Upper lobe of right lung (tissue), 1 donor: ENCODE measurements at places on chromosomes 7 and 10. TPM values are rescaled to one million over a fixed set of nuclear protein-coding genes. Genes with fewer than 3 reads are reported as not detected.

GRCh38 chr7:36928311-36928710 lies 204.0 kb upstream of the AOAH start:
- DNase-seq, result no peak

GRCh38 chr10:27742195-27743011 lies 3.2 kb downstream of the MKX start:
- DNase-seq, result peak; percentile 92

- DNase-seq, result peak; percentile 90
Measured at GRCh38 chr10:70296406-70296899, 12.6 kb upstream of the NPFFR1 start.

- no peak for DNase-seq
Measured at GRCh38 chr7:10138087-10138854, 835.4 kb upstream of the PHF14 start.

SEC31B gene
- total RNA-seq, result 18.2 TPM

GRCh38 chr10:99782447-99783286 lies at the start of gene ABCC2:
TSS of gene ABCC2 (plus strand) at chr10:99782640. CDS start at chr10:99782845, 205 bp downstream.
- DNase-seq, result no peak

DNA sequence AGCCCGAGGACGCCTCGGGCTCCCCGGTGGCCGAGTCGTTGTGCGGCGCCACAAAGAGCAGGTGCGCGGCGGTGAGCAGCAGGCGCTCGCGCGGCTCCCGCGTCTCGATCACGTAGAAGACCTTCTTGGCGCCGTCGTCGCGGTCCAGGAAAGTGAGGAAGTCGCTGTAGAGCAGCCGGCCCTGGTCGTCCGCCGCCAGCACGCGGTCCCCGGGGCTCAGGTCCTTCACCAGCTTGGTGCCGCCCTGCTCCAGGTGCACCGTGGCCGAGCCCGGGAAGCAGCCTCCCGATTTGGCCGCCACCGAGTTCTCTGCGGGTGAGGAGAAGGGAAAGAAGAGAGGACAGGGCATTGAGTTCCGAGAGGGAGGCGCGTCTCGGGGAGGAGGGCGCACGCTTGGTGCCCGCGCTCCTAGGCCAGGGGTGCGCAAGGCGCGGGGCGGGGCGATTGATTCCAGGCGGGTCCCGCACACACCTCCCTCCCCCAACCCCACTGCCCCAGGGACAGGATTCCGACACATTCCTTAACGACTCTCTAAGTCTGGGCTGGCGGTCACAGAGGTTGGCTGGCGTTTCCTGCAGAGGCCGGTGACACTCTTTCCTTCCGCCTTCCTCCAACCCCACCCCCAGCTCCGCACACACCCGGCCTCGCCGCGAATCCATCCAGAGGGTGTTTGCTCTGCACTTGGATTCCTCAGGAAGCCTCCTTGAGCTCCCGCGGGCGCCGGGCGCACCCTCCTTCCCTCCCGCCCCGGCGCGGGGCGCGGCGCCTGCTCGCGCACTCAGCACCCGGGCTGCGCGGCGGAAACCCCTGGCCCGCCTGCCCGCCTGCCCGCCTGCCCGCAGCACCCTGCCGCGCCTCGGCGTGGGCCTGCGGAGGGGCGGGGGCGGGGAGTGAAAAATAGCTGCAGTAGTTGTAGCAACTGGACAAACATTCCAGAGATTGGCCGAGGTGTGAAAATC lies 8.6 kb downstream of the SHH start:
- DNase-seq, result peak; percentile 94

DNA sequence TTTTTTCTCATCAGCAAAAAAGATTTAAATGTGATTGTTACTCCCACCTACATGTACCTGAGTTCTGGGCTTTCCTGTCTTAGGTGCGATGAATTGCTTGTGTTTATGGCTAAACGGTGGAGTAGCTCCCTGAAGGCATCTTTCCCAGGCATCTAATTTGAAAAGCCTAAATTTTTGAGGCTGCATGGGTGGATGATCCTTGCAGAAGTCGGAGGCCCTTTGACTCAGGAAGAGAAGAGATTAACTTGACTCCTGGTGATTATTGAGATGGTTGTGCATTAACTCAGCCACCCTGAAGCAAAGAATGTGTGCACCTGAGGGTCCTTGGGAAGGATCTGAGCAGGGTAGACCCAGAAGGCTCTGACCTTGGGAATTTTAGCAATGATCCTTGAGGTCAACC lies 155.6 kb upstream of the SEMA3C start:
- DNase-seq, result no peak

ABCC2 gene
- 1.1 TPM for total RNA-seq

- DNase-seq, result no peak
Measured at GRCh38 chr10:71985542-71986250, 21.5 kb downstream of the CHST3 start.

DNA sequence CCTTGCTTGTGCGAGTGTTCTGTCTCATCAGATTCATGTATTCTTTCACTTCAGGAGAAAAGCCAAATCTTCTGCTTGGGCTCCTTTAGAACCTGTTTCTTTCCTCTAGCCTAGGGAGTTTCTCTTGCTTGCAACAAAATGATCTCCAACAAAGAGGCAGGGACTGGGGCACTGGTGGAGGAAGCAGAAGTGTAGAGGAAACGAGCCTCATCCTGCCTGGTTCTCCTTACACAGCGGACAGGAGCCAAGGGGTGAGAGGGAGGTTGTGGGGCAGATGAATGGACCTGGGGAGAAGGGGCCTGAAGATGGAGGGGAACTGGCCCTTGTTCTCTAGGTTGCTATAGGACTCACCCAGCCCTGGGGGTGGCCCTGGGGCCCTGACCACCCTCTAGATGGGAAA lies 141.1 kb downstream of the PKD1L1 start:
- no peak for DNase-seq
